ENCODE measurements at places on chromosomes 7 and 10.

DNA sequence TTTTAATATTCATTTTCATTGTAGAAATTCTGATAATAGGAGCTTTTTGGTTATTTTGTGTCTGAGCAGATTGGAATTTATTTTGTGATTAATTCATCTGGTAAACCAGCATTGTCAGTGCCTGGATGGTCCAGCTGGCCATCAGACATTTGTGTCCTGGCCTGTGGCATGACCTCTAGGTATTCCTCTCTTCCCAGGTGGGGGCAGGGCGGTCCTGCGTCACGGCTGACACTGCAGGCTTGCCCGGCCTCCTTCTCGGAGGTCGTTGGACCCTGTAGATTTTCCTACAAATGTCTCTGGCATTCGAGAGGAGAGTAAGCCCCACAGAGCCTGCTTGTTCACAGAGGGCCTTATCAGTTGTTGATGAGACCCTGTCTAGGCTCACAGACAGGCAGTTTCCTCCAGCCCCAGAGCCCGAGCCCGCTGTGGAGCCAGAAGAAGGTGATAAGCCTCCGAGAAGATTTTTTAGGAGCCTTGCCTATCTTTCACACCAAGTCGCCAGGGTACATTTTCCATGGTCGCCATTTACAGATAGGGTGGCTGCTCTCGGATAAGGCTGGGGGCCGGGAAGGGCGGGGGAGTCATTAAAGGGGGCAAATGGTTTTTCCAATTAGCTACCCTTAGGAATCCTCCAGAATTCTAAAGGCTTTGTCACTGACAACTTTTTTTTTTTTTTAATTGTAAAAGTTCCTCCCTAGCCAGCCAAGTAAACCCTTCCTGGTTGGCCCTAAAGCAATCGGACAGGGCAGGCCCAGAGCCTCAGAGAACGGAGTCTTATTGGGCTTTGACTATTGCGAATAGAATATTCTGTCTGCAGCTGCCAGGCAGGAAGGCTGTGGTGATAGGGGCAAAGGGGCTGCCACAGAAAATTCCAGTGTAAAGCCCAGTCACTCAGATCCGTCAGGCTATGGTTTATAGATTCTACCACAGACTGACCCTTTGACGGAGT lies 78.1 kb upstream of the TBX20 start:
- no peak for DNase-seq

GRCh38 chr7:50474382-50475160 lies 24.4 kb upstream of the FIGNL1 start:
- no peak for DNase-seq

DNA sequence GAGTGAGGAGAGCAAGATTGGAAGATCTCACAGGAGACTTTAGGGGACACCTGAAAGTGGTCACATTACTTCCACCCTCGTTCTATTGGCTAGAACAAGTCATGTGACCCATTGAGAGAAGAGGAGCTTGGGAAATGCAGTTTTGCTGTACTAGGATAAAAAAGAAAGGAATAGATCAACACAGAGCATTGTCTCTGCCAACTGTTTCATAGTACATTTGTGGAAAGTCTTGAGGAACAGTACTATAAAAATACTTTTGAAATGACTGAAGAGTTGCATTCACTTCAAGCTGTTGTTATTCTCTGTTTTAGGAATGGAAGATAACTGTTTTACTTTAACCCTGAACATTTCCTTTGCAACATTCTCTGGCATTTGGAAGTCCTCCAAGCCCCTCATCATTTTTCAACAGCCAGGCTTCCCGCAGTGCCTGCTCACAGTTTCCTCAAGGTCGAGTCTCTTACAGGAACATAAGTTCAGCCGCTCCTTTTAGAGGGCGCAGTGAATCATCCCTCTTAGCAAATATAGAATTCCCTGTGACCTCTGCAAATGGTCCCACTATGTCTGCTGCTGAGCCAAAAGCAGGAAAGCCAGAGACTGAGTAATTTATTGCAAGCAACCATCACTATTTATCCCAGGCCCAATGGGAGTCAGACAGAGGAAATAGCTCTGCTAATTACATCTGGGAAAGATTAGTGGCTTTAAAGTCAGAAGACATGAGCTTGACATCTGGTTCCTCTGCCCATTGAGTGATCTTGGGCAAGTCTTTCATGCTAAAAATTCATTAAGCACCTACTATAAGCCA lies 40.7 kb downstream of the MRPL32 start:
- peak; percentile 87 for DNase-seq

- peak; percentile 11 for DNase-seq
Observed at GRCh38 chr10:106711313-106711906, 453.1 kb downstream of the SORCS1 start.

DNA sequence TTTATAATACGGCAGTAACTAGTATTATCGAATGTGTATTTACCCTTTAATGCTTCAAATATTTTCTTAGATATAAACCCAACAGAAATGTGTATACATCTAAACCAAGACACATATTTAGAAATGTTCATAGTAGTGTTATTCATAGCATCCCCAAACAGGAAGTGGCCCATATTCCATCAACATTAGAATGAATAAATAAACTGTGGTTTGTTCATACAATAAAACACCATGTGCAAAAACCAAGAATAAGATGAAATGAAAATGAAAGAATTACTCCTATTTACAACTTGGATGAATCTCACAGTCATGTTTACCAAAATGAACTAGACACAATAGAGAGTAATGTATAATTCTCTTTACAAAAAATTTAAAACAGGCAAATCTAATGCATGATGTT lies 9.2 kb upstream of the CAV2 start:
- DNase-seq: no peak

- no peak for DNase-seq
Observed at GRCh38 chr10:18229826-18230225, 89.6 kb downstream of the CACNB2 start.

DNA sequence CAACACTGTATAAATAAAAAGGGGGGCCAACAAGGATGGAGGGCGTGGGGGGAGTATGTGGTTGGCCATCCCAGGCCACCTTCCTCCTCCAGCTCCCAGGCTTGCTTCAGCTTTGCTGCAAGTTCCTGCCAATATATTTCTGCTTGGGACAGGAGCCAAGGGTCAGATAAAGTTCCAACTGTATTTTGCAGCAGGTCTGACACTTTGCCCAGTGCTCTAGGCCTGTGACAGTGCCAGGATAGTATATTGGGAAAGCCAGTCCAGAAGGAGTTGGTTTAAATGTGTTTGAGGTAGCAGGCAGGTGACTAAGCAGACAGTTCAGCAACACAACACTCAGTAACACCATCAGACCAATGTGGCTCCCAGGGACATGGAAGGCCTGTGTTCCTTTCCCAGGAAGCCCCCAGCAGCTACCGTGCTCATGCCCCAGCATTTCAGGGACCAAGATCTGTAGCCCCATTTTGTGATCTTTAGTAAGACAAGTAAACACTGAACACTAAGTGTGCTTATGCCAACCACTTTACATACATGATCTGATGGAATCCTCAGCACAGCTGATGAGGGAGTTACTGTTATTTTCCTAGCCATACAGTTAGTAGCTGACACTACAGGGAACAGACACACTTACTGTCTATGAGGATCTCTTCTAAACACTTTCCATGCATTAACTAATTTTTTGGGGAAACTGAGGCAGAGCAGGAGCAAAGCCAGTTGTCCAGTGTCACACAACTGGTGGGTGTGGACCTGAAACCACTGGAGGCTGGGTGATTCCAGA lies 38.9 kb downstream of the DNAJB12 start:
- DNase-seq: peak; percentile 92

DNA sequence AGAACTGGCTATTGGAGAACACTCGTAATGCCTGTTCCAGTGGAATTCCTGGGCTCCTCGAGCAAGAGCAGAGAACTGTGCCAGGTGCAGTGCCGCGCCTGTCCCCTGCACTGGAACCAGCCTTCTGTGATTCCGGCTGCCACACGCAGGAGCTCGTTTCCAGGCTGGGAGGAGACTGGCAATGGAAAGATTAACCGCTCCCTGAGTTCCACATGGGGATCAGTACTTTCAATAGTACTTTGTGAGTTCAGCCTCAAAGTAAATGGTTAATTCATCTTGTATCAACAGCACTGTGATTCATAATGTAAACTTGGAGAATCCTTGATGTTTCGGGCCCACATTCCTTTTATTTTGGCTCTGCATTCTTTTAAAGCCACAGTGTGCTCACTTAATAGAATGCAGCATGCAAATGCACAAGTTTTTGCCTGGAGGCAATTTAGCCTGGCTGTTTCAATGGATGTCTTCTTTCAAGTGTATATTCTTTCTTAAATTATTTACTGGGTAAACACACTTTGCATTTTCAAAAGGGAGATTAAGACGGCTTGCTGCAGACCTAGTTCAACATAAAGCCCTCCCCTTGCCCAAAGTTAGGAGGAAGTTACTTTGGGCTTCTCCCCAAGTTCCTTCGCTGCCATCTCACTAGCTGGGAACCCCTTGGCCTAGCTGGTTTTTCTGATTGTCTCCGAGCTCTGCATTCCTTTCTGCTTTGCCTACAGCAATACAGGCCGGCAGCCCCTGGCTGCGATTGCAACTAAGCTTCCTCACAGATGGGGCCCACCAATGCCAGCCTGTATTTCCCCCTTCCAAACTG lies 138.1 kb upstream of the TCF7L2 start:
- DNase-seq: peak; percentile 94

DNA sequence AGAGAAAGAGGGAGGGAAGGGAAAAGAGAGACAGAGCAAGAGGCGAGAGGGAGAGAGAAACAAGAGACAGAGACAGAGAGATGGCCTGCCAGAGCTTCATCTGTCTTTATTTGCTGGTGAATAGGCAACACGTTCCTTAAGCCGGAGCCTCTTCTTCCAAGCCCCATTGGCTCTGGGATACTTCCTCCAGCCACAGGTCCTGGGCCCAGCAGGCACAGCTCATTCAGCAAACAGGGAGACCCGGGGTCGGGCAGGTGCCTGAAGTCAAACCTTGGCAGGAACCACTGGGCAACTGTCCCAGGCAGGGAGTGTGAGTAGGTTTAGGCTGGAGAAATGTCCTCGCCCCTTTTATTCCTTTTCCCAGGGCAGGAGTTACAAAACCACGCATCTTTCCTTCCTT lies 68.2 kb downstream of the MYL10 start:
- DNase-seq: no peak

- DNase-seq: peak; percentile 54
Observed at GRCh38 chr7:1922071-1922869, 252.2 kb downstream of the ELFN1 start.

- DNase-seq: no peak
Observed at GRCh38 chr7:90595342-90595800, 750 bp upstream of the CDK14 start.

DNA sequence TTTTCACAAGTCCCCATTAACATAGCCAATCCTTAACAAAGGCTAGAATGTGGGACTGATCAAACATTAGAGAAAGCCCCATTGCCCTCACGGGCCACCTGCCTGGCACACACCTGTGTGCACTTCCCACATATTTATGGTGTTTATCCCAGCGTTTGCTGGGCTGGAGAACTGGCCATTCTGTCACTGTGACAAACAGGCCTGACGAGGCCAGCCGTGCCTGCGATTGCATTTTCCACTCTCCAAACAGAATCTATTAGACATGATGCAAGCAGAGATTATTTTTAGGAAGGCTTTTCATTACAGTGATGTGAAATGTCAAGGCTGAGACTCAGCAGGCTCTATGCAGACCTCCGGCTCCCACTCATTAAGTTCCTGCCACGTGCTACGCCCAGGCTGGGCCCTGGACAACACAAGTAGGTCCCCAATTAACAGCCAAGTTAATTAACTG lies 20.4 kb downstream of the PTPRN2 start:
- no peak for DNase-seq

GRCh38 chr7:84238596-84238995 lies 44.0 kb upstream of the SEMA3A start:
- DNase-seq: no peak

DNA sequence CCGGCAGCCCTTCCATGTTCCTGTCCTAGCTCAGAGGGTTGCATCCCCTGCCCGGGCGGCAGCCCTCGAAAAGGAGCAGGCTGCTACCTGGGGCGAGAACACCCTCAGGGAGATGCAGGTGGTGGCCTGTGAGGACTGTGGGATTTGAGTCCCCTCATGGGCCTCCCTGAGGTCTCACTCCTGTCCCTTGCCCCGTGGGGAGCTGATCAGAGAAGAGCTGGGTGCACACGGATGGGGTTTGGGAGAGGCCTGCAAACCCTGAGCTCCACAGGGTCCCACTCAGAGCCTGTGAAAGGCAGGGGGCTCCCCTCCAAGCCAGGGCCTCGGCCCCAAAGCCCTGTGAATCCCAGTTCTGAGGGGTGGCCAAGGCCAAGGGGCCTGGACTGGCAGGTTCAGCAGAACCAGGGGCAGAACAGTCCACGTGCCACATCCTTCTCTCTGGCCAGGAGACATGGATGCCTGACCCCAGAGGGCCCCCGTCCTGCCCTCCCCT lies 424 bp upstream of the CYP2W1 start:
- no peak for DNase-seq

DNA sequence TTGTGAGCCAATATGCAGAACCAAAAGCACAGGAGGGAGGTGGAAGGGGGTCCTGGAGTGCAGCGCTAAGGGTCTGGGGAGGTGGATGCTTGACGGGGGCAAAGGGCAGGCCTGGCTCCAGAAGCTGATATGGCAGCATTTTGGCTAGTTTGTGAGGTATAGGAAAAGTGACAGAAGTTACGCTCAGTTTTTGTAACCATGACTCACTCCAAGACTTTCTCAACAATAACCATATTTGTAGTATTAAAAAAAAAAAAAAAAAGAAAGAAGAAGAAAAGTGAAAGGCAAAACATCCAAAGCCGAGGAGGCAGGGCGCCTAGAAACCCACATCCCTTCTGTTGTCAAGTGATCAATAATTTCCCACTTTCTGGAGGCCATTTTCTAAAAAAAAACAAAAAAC lies 92.3 kb downstream of the RNF216 start:
- no peak for DNase-seq

DNA sequence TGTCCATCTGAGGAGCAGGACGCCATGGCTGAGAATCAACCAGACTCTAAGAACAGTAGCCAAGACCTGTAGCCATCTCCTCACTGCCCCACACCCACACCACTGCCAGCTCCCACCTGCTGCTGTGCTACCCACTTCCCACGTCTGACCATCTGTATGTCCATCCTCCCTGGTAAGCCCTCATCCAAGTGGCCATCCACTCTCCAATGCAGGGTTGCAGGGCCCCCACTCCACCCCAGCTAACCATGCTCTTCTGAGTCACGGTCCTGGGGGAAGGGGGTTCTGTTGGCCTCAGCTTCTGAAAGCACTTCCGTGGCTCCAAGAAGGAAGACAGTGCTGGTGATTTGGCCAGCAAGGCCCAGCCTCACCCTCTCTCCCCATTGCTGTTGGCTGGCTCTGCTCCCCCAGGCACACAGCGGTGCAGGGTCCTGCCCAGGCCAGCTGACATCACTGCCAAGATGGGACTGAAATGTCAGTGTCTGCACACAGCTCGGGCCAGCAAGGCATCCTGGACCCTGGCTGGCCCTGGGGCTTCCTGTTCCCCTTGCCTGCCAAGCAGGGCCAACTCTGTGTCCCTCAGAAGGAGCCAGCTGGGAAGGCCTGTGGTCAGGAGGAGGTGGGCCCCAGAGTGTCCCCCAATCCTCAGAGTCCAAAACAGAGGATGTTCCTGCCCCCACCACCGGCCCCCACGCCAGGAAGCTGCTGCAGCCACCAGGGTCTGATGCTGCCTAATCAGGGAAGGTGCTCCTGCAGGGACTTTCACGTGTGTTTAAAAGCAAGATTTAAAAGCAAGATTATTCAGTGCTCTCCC lies 17.5 kb downstream of the RASGEF1A start:
- DNase-seq: no peak

GRCh38 chr7:130490888-130491804 lies 739 bp upstream of the MEST start:
- peak; percentile 77 for DNase-seq

Measured in muscle of leg (tissue), 16 donors.